Dermis microvascular lymphatic vessel endothelial cell (primary cell): ENCODE measurements at places on chromosomes 7 and 10.

DNA sequence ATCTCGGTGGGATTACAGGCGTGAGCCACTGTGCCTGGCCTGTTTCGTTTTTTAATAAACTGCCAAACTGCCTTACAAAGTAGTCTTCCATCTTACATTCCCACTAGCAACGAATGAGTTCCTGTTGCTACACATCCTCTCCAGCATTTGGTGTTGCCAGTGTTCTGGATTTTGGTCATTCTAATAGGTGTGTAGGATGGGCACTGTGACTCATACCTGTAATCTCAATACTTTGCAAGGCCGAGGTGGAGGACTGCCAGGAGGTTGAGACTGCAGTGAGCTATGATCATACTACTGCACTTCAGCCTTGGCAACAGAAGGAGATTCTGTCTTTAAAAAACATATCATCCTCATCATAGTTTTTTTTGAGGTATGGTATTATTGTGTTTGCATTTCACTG, 21.4 kb upstream of the RSBN1L start:
- DNase-seq, result no peak

DNA sequence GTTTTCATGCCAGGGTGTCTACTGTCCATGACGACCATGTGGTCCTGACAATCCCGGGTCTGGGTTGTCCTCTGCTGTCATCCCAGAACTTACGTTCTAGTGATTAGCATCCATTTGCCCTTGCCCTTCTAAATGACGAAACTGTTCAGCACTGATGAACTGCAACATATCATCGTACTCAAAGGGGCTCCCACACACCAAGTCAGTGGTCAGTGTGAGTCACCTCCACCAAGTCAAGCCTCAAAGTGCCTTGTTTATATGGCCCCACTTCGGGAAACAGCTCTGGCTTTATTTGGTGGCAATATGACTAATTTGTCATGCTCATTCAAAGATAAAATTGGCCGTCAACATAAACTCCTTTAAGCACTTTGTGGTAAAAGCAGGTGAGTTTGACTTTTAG, 110.7 kb downstream of the FRMD4A start:
- no peak for DNase-seq

GRCh38 chr10:128345353-128345752, 219.1 kb upstream of the MKI67 start:
- DNase-seq, result no peak

- no peak for DNase-seq
These were observed 7.8 kb downstream of the PTF1A start for GRCh38 chr10:23199768-23200511.

DNA sequence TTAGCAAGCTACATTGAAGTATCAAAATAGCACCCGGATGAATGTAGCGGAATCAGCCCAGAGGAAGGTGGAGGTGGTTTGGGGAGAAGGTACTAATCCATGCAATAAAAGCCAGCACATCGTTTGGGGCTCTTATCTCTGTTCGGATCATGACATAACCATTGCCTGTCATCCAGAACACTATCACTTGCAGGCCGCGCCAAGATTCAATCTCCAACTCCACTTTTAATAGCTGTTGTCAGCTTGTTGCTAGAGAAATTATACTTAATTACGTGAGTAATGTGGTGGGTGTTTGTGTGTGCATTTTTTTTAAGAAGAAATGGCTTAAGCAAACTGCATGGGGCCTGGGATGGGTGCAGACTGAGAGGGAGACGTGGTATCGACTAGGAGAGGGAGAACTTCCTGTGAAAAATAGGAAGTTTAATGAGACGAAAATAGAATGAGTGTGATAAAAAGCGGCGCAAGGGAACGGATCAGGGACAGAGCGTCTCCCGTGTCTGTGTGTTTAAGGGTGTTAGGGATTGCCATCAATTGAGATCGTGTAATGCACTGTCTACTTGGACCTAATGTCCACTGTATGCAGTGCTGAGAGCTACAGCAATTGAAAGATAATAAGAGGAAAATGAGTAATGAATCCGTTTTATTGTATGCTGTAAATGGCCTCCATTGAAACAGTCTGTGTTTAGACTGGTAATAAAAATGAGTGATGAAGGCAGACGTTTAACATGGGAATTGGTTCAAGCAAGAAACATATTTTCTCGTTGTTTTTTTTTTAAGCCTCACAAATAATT, 27.6 kb upstream of the SFMBT2 start:
- no peak for DNase-seq

GRCh38 chr10:43188702-43189101, 50.5 kb downstream of the CSGALNACT2 start:
- no peak for DNase-seq

GRCh38 chr10:73060738-73061635, 35.7 kb downstream of the P4HA1 start:
- peak; percentile 53 for DNase-seq

DNA sequence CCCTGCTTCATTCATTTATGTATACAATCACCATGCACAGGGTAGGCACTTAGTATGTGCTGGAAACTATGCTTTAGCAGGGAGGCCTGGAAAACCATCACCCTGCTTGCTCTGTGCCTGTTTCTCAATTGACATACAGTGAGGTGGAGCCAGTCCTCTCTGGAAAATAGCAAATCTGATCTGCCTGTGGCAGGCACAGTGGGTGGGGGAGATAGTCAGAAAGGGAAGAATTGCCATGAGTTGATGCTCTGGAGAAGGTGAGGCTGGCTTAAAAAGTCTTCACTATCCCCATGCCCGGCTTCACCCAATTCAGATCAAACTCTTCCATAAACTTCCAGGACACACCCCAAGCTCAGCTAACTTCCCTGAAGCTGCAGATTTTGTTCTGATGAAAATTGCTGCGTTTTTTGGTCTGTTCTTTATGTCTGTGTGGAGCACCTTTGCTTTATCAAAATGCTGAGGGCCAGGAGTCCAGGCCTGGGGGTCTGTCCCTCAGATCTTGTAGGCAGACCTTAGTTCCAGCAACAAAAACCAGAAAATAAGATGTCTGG, 84.8 kb downstream of the ANK3 start:
- no peak for DNase-seq

GRCh38 chr7:29622335-29623265, 59.0 kb downstream of the PRR15 start:
- peak; percentile 90 for DNase-seq

GRCh38 chr7:116439841-116440549, 59.5 kb upstream of the CAV2 start:
- no peak for DNase-seq

DNA sequence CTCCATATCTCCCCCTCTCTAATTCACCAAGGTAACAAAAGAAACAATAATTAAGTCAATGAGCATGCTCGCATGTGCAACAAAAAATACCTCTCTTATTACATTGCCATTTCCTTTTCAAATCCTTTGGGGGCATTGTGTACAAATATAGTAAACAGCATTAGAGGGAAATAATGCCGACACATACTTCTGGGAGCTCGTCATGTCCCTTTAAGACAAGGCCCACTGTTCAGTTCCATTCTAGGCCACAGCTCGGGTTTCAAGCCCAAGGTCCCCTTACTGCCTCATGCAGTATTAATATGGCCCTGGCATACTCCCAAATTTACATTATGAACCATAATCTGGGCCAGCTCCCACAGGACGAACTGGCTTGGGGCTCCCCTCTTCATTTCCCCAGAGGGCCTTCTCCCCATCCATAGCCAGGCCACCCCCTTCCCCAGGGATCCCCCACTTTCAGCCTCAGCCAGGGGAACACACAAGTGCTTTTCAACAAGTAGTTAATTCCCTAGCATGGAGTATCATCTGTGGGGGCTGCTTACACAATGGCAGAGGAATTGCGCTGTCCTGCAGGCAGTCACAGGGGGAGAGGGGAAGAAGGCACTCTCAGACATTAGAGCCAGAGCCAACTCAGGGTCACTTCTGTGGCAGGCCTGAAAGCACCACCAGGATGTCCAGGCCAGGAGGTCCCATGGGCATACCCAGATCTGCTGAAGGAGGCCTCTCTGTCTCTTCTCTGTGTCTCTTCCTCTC, 110.6 kb downstream of the KCNMA1 start:
- no peak for DNase-seq

- no peak for DNase-seq
These were observed 34.3 kb downstream of the PYROXD2 start for GRCh38 chr10:98380493-98381339.

GRCh38 chr10:59234816-59235429, 58.5 kb downstream of the PHYHIPL start:
- DNase-seq, result peak; percentile 15

GRCh38 chr7:106203473-106203872, 81.3 kb downstream of the NAMPT start:
- no peak for DNase-seq

GRCh38 chr7:31882187-31882586, 188.0 kb downstream of the PDE1C start:
- DNase-seq, result no peak

- no peak for DNase-seq
These were observed 349.3 kb upstream of the VWC2 start for GRCh38 chr7:49424109-49424508.

- no peak for DNase-seq
These were observed 4.3 kb upstream of the LAMB1 start for GRCh38 chr7:108007261-108007660.

DNA sequence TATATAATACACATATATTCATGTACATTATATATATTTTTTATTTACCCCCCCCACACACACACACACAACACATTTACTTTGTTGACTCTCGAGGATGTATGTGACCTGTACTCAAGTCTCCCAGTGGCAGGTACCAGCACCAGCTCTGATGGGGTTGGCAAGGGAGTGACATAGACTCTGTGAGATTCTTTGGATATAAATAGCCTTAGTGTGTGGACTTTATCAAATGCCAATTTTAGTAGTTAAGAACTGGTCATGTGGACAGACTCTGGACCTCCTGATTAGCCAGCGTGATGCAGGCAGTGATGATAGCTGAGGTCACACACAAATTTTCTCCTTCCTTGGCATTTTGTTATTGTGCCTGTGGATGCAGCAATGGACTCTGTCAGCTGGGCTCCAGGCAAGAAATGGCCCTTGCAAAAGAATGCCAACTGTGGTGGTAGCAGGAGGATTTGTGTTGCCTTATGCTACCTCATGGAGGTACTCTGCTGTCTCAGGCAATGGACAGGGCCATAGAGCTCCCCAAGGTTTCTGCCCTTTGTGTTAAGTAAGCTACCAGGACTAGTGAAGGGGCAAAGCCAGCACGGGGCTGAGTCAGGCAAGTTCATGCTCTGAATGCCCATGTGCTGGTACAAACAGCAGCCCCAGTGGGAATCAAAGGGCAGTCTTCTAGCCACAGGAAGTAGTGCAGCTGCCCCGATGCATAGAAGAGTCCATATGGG, 224.6 kb upstream of the ZWINT start:
- DNase-seq, result no peak
